ENCODE measurements at places on chromosomes 5 and 9.

GRCh38 chr5:137761566-137761965, 7.4 kb upstream of the HNRNPA0 start:
- no peak for DNase-seq

DNA sequence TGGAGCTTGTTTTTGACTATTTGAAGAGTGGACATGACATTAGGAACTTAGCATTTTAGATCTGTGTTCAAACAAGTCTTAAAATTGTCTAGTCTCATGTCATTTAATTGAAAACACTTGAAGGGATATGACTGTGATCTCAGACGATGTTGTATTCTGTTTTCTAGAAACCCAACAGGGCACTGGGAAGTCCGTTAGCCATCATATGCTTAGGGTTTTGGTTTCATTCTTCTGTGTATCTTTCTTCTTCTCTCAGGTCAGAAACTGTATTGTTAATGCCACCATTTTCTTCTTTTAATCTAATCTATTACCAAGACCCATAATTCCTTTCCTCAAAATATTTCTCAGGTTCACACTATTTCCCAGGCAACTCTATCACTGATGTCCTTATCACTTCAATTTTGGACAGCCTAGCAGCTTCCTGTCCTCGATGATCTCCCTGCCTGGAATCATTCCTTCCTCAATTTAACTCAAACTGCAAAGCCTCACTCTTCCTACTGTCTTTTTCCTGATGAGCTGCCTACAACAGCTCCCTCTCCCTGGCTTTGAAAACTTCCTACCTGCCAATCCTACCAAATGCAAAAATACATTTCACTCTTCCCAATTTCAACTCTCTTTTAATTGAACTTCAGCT, 77.7 kb downstream of the MEF2C start:
- DNase-seq, result no peak

GRCh38 chr9:120983259-120983837, 56.8 kb upstream of the TRAF1 start:
- no peak for DNase-seq

DNA sequence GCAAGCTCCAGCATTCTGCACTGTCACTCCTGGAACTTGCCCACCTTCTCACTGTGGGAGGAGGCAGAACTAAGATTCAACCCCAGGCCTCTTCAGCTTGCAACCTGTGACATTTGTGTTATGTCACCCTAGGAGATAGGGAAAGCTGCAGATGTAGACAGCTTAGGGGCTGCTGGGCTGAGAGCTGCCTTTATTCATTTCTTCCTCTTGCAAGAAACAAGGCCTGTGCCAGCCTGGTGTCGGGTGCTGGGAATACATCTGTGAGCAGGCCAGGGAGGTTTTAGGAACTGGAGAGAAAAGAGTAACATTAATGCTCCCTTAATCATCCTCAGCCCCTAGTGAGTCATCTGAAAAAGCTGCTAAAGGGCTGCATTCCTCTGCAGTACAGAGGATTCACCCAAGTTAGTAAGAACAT, 101.8 kb downstream of the FGF18 start:
- no peak for DNase-seq

DNA sequence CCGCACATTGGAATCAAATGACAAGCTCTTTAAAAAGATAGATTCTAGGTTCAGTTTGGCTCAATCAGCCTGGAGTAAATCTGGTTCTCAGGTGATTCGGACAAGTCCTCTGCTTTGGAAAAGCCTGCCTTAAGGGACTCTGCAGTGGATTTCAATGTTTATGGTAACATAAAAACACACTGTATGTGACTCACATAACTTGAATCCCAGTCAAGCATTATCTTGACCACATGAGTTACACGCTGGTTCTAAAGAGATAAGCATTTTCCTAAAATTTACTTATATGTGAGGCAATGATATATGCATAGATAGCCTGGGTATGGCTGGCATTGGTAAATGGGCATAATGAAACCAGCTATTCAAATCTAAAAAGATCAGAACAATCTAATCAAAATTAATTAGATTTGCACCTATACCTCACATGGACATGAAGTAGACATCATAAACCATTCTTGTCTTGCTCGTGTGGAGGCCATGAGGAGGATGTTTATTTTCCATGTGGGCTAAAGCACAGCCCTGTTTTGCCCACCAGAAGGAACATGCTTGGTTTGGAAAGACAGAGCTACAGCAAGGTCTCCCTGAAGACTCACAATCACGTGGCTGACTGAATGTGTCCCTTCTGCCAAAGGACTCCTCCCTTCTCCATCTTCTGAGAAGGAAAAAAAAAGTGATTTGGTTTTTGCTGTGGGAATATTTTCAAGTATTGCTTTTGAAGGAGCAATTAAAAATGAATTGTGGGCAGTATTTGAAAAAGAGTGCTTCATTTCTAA, 351.7 kb downstream of the DIRAS2 start:
- DNase-seq, result no peak

GRCh38 chr9:133679056-133679455, 42.9 kb downstream of the DBH start:
- no peak for DNase-seq

DNA sequence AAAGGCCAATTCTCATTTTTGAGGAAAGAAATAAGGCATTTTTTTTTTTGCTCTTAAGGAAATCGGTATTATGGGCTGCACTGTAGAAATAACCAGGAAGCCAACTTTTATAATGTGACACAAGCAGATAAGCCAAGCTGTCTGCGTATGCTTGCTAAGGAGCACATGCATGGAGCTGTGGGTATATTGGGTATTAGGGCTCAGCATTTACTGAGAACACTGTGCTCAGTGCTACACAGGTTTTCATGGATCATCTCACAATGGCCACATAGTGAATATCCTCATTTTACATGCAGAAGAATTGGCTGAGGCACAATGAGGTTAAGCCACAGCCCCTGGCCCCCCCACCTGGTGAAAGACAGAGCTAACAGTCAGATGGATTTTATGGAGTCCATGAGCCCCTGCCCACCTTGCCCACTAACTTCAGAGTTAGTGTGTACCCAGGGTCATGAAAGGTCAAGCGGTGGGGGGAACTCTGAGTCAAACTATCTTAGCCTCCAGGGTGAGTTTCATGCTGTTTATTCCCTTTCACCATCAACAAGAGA, 204.8 kb downstream of the SPATA31A6 start:
- DNase-seq, result no peak

- no peak for DNase-seq
These were observed 53.7 kb upstream of the CTNNA1 start for GRCh38 chr5:138699482-138699881.

GRCh38 chr9:7982907-7983306, 183.3 kb upstream of the DMAC1 start:
- no peak for DNase-seq

Measured in SK-N-MC (cell line).